NCI-H510A treated with DMSO at 0.1 percent for 48 hours (cell line): ENCODE measurements at places on chromosomes 16 and 17.

DNA sequence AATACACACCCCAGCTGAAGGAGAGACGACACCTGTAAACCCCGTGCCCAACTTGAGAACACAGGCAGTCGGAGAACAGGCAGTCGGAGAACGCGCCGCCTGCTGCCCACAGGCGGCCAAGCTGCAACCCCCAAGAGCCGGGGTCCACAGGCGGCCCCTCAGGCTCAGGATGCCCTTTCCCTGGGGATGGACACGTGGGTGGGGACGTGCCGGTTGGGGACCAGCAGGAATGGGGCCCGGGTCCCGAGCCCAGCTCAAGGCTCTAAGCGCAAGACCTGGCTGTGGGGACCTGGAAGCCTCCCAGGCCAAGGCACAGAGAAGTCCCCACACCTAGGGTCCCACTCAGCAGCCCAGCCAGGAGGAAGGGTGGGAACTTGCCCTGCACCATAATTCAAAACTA lies 79.5 kb upstream of the GNG13 start:
- DNase-seq: no peak

DNA sequence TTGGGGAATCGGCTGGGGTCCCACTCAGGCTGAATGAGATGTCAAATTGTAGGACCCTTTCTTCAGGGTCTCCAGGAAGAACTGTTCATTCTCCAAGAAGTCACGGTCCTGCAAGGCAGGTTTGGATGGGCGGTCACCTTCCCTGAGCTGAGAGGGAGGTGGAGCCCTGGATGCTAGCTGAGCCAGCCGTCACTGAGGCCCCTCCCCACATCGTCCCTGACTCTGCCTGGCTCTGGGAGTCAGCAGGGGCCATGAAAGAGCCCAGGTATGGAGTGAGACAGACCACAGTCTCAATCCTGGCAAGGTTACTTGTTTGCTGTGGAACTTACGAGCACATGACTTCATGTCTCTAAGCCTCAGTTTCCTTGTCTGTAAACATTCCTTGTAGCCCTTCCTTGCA lies 6.0 kb upstream of the MRPL38 start:
- DNase-seq: peak; percentile 83

DNA sequence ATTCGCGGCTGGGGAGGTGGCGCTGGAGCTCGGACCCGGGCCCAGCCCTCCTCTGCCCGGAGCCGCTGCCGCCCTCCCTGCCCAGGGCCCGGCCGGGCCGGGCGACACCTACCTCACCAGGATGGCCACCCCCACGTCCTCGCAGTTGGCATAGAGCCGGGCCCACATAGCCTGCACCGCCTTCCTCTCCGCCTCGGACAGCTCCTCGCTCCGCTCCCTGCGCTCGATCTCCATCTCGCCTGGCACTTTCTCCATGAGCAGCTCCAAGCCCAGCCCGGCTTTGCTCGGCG lies 276 bp downstream of the CYGB start:
- no peak for DNase-seq

DNA sequence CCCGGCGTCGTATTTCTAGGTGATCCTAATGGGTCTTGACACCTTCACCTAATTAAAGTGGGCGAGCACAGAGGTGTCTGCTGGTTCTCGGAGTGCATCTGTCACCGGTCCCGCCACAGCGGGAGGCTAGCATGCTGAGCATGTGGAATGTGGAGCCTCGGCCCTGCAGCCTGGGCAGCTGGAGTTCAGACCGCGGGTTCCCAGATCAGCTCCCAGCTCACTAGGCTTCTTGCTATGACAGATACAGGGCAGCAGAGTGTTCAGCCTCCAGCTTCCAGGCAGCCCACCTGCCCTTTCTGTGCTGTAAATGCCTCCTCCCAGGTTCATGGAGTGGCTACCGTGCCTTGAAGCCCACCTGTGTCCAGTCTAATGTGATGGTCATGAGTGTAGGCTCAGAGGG lies 166.7 kb downstream of the CPPED1 start:
- no peak for DNase-seq

GRCh38 chr17:57735707-57736106 lies 9.4 kb downstream of the CCDC182 start:
- DNase-seq: peak; percentile 63

DNA sequence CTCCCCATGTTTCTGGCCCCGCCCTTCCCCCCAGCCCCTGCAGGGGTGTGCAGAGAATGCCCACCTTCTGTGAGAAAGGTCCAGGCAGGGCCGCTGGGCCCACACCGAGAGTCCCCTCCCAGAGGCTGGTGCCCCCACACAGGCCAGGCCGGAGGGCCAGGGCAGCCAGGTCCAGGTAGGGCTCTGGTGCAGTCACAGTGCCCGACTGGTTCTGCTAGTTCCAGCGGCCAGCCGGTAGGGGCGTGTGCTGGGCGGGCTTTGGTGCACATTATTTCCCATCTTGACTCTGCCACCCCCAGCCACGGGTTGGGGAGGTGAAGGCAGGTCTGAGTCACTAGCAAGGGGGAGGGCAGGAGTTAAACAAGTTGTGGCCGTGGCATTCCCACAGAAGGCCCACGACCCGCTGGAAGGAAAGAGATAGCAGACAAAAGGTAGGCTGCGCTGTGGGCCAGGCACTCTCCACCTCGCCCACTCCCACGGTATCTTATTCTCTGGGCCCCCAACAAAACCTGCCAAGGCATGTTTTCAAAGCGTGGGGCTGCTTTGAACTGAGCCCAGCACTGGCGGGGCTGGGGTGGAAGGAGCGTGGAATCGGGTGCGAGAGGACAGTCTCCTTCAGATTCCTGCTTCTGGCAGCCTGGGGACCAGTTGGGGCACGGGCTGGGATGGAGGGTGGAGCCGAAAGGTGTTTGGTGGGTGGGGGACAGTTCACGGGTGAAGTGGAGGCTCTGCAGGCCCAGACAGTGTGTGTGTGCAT lies 1.9 kb downstream of the EPN3 start:
- peak; percentile 75 for DNase-seq

GRCh38 chr16:14110728-14111251 lies 39.7 kb downstream of the MRTFB start:
- DNase-seq: no peak

DNA sequence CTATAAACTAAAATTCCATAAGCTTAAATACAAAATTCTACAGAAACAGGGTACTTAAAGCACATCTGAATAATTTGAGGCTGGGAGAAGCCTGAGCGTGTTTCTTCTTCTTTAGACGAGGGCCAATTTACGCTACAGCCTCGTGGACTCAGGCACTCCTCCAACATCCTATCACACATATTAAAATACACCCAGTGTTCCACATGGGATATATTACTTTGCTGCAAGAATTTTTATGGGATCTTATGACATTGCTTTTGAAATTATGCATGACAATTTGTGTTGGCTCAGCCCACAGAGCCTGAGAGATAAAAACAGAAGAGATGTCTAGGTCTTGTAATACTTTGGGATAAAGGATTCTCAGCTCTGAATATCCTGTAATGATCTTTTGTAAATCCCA lies 3.5 kb upstream of the TANGO6 start:
- no peak for DNase-seq

DNA sequence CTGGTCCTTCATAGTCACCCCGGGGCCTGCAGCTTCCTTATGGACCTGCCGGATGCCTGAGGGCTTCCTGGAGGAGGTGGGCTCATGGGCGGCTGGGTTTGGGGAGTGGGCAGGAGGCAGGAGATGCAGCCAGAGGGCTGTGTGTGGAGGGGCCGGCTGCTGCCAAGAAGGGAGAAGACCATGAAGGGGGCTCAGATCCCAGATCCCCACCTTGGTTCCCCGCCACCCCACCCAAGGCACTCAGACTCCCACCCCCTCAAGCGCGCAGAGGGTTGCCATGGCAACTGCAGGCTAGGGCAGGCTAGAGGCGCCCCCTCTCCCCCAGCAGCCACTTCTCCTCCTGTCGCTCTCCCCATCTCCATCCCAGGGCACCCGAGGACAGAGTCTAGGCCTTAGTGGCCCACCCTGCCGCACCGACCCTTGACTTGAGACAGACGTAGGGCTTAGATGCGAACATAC lies 104.5 kb downstream of the CRLF3 start:
- no peak for DNase-seq

- no peak for DNase-seq
Measured at GRCh38 chr17:18116078-18116477, 7.5 kb downstream of the MYO15A start.

- DNase-seq: no peak
Measured at GRCh38 chr17:64335486-64335885, 55.2 kb downstream of the PECAM1 start.

GRCh38 chr17:9529033-9529700 lies 46.5 kb downstream of the STX8 start:
- DNase-seq: no peak

- DNase-seq: no peak
Measured at GRCh38 chr17:34156741-34157589, 98.1 kb upstream of the CCL2 start.

- DNase-seq: peak; percentile 5
Measured at GRCh38 chr17:20225162-20226115, 216.3 kb downstream of the SPECC1 start.

DNA sequence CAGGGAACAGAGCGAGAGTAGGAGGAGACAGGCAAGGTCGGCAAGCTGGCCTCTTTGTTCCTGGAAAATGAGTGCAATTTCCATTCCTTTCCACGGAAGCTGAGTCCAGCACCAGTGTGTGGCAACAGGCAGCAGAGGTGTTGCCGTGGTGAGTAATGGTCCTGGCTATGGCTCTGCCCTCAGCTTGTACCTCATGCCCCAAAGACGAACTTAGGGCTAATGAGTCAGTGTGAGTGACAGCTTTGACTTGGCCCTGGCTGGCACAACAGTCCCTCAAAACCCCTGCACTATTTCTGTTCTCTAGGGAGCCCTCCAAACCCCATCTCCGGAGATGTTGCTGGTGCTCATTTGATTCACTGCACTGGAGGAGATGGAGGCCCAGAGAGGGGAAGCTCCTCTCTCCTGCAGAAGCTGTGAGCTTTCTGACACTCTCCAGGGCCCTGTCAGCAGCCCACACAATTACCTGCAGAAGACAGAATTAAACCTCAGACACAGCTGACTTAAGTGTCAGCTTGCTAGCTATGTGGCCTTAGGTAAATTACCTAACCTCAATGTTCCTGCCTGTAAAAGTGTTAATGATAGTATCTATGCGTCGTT lies 129.9 kb downstream of the TMEM132E start:
- DNase-seq: no peak

GRCh38 chr17:64507413-64507782 lies 621 bp downstream of the CEP95 start:
- DNase-seq: peak; percentile 78

- DNase-seq: no peak
Measured at GRCh38 chr17:55629995-55630394, 92.7 kb downstream of the TMEM100 start.

GRCh38 chr17:49748223-49748622 lies 15.7 kb downstream of the FAM117A start:
- no peak for DNase-seq

- no peak for DNase-seq
Measured at GRCh38 chr17:18380471-18381157, 3.0 kb downstream of the EVPLL start.

- DNase-seq: peak; percentile 13
Measured at GRCh38 chr17:8997994-8998628, 23.2 kb upstream of the NTN1 start.

- no peak for DNase-seq
Measured at GRCh38 chr16:75114179-75114945, 2.2 kb downstream of the LDHD start.

DNA sequence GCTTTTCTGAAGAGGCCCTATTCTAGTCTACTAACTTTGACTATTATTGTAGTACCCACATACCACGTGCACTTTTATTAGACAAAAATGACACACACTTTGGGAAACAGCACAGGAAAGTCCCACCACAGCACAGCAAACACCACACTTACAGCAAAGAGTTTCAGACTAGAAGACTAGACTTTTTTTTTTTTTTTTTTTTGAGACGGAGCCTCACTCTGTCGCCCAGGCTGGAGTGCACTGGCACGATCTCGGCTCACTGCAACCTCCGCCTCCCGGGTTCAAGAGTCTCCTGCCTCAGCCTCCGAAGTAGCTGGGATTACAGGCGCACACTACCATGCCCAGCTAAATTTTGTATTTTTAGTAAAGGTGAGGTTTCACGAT lies 20.1 kb downstream of the YWHAE start:
- no peak for DNase-seq

- no peak for DNase-seq
Measured at GRCh38 chr16:72723781-72724180, 324.1 kb downstream of the ZFHX3 start.

DNA sequence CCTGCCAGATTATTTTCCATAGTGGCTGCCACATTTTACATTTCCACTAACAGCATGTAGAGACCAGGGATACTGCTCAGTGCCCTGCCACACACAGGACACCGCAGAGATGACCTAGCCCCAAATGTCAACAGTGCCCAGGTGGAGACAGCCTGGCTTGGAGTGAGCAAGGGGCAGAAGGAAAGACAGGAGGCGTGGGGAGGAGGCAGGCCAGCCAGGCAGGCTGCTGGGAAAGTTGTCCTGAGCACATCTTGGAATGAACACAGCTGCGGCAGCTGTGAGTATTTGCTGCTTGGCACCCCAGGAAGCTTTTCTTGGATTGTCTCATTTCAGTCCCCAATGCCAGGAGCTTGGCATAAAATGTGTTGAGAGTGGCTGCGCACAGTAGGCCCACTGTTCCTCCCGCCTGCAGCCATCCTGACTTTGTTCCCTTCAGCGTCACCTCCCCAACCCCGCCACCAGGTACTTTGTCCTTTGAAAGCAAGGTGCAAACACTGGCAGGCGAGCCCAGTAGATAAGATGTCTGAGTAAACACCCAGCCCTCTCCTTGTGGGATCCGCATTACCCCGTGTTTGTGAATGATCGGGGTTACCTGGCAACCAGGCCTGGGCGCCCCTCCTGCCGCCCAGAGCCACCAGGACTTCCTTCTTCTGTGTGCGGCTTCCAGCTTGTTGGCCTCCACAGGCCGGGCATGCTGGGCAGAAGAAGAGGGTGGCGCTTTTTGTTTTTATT lies 114.0 kb downstream of the CMIP start:
- DNase-seq: peak; percentile 89

- no peak for DNase-seq
Measured at GRCh38 chr16:54431041-54431996, 144.7 kb upstream of the IRX3 start.

GRCh38 chr16:80981103-80981502 lies 25.6 kb downstream of the CMC2 start:
- DNase-seq: no peak
